ENCODE measurements at places on chromosomes 5 and 9.

DNA sequence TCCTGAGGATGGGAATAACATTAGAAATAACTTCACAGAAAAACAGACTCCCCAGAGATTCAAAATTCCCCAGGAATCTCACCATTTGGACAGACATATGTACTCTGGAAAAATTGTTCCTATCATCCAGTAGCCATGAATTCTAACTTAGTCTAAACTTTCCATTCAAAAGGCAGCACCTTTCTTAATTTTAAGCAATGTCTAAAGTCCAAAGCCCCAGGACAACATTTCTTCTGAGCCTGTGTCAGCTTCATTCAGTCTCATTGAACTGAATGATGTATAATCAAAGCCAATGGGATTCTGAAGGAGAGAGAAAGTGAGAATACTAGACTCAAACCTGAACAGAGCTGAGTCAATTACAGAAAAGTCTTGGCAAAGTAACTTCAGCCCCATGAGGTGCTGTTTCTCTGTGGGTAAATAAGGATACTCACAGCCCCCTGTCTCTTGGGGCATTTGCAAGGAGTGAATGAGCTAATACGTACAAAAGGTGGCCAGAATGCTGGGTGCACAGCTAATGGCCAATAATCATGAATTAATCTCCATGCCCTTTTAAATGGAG is 140.6 kb downstream of the SEMA5A start:
- DNase-seq, result no peak

GRCh38 chr5:65796269-65796668 is 74.3 kb downstream of the NLN start:
- DNase-seq, result no peak

GRCh38 chr5:127014573-127014972 is 15.8 kb downstream of the MARCHF3 start:
- no peak for DNase-seq

- DNase-seq, result no peak
Measured at GRCh38 chr5:150068472-150068871, 17.9 kb downstream of the CSF1R start.

- DNase-seq, result no peak
Measured at GRCh38 chr5:147113967-147114366, 120.9 kb upstream of the STK32A start.

DNA sequence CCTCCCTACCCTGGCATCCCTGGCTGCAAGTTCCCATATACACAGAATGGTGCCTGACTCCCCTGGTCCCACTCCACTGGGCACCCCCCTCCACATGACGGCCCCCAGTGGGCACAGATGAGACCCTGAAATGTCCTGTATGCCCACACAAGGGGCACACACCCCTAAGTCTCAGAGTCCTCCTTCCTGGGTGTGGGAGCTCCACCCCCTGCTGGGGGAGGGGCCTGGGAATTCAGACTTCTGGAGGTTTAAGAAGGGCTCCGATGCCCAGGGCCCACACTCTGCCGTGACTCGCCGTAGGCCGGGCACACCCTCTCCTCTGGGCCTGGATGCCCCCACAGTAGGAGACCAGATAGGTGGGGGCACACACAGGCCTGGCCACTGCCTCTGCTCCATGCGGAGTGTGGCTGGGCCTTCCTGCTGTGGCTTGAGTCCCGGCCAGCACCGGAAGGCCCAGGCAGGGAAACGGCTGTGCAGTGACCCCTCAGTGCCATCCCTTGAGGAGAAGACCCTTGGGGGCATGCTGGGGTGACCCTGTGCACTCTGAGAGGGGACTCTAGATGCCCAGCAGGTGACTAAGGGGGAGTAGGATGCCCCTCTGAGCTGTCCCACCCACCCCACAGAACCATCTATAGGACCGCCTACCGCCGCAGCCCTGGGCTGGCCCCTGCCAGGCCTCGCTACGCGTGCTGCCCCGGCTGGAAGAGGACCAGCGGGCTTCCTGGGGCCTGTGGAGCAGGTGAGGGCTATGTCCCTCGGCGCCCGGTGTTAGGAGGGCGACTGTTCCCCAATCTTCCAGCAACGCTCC is 6.5 kb downstream of the EGFL7 start:
- DNase-seq, result no peak
